ENCODE measurements at places on chromosomes 1 and 21.

DNA sequence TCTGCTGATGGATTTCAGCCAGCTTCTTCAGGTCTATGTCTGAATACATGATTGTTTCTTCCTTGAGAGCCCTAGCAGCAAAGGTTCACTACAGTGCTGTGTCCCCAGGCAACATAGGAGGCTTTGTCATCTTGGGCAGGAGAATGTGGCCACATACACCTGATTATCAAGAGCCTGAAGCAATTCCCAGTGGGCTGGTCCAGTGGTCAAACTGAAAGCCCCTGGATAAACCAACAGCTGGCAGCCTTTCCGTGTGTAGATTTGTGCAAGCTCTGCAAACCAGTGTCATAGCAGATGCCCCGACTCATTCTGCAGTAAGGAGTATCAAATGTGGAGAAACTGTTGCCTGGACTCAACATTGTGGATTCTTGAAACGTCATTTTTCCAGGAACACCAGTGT, 2.3 kb upstream of the GIPC2 start:
- no peak for DNase-seq

DNA sequence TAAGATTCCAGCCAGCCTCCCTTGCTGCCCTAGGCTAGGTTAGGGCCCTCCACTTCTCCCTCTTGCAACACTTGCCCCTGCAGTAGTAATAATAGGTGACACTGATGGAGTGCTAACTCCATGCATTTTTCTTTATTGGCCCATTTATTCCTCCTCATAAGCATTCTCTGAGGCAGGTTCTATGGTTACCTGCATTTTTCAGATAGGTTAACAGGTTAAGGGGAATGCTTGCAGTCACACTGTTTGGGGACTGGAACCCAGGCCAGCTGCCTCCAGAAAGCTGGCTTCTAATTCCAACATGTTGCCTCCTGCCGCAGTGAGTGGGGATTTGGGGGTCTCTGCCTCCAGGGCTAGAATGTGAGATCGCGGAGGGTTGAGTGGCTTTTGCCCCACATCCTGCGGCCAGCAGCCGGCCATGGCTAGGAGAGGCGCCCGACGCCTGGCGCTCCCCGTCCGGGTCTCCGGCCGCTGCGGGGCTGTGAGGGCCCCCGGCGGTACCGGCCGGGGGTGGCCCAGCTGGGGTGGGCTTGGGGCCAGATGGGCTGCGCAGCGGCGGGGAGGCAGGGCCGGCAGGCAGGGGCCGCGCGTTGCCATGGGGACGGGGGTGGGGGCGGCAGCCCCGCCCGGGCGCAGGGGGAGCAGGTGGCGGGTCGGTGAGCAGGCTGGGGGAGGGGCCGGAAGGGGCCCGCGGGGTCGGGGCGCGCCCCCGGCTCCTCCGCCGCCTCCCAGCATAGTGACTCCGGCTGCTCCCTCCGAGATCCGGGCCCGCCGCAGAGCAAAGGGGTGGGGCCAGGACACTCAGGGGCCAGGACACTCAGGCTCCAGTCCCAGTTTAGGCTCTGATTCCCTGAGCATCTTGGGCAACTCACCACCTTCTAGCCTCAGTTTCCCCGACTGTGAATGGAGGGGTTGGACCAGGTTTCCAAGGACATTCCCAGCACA, 68.4 kb upstream of the SSBP3 start:
- no peak for DNase-seq

DNA sequence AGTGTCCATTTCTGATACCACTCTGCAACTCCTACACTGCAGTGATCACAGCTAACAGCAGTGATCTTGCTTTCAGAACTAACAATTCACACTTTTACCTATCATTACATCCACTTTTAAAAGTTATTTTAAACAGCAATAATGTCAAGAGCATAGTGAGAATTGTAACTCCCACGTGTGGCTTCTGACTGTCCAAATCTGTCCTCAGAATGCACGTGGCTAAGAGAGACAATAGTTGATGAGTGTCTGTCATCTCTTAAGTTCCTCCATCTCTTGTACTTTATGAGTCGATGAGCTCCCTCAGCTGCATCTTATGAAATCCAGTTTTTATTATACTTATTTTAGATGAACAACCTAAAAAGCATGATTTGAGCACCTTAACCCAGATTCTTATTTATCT, 16.5 kb upstream of the CFHR5 start:
- DNase-seq: no peak

DNA sequence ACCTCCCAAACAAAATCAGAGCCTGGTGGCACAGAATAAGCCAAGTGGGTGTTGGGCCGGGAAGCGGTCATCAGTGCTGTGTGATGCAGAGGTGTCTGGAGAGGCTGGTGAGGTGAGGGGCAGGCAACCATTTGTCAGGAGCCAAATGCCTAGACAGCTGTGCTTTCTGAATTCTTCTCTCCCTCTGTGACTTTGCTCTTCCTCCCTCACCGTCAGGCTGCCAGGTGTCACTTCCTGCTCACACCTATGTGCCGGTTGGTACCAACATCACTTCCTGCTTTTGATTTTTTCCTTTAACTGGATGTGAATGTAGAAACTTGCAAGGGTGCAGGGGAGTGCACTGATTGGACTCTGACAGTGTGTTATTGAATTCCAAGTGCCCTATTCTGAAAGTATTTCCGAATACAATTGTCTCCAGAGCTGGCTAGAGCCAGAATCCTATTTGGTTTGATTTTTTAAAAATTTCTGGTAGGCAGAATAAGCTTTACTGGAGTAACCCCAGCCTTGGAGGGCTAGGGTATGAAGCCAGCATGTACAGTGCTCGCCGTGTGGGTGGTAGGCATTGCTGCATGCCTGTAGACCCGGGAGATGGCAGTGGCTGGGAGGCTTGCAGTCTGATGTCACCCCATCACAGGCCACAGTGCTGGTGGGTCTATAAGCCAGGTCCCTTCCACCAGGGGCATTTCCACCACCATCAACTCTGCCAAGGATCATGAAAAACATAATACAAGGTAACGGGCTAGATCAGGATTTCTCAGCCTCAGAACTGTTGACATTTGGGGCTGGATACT, 210.9 kb downstream of the KAZN start:
- no peak for DNase-seq

DNA sequence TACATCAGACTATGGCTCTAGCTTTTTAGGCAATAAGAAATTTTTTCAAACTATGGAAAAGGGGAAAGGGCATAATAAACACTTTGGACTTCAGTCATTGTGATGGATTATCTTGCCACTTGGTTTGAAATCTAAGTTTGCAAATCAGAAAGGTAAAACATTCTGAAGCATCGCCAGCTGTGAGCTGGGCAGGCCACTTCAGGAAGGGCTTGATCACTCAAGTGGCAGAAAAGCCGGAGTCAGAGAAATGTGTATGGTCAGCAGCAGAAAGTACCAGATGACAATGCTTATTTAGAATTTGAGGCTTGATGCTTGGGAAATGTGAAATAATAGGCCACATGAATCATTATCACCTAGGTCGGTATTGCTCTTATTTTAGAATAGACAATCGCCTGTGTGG, 79.7 kb downstream of the ZNF648 start:
- no peak for DNase-seq

DNA sequence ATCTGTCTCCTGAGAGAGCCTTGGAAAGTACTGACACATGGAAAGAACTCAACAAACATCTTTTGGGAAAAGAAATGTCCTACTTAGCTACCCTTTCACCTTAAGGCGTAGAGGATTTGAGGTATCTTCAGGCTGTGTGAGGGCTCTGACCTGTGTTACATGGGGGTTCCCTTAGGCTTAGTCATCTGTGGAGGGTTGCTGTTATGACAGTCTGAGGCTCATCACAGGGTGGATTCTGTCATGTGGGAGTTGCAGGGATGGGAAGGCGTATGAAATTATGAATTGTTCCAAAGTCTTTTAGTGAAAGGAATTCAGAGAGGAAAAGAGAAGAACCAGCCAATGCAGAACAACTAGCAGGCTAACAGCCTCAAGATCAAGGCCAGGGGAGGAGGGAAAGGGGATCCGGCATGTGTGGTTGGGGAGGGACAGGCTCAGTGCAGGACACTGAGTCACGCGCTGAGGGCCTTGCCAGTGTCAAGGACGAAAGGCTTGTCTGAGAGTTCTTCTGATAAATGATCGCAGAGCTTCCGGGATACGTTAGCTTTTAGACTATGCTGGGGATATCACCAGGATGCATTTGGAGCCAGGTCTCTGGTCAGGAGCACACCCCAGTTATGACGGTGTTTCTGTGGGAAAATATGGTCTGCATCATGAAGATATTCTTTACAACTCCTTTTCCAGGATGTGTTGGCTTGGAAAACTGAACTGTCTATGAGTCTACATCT, 24.6 kb upstream of the PLA2G2C start:
- no peak for DNase-seq

- no peak for DNase-seq
Measured at GRCh38 chr1:167697667-167698141, 24.1 kb upstream of the MPZL1 start.

DNA sequence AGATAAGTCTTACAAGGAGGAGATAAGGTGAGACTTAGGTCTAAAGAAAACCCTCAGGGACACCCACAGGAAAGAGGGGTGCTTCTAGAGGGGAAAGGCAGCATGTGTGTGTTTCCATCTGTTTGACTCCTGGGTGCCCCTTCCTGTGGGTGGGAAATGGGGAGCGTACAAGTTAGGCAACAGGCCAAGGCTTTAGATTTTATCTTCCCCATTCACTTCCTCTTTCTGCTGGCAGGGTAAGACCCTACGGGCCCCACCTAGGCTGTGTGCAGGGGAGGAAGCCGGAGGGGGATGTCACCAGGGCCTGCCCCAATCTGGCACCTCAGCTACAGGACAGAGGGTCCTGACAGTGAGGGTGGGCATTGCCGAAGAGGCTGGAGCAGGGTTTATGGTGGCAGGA, 2.5 kb upstream of the OLIG1 start:
- no peak for DNase-seq

DNA sequence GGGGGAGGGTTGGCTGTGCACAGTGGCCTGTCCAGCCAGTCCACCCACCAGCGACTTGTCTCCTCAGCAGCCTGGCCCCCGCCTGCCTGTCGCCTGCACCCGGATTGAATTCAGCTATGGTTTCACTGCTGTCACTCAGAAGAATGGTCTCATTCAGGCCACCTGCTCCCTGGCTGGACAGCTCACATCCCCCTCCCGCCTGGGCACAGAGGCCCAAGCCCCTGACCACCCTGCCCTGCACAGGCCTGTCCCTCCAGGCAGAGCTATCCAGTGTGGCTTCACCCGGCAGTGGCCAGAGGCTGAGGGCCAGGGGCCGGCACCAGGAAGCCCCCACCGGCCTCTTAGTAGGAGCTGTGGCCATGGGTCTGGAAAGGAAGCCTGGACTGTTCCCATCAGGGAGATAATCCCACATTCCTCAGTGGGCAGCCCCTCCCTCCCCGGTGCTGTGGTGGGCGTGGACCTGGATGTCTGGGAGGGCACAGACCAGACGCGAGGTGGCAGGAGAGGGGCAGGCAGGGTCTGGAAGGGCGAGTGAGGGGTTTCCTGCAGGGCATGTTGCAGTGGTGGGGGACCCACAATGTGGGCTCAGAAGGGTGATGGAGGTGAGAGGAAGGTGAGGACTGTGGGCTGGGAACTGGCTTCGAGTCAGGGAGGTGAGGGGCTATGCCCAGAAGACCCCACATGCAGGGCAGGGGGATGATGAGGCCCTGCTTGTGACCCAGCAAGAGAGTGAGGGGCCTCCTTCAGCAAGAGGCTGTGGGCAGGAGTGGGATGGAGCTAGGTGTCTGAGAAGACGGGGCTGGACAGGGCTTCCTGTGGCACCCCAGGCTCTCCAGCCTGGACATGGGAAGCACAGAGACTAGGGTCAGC, 30.4 kb downstream of the WNT9A start:
- no peak for DNase-seq

DNA sequence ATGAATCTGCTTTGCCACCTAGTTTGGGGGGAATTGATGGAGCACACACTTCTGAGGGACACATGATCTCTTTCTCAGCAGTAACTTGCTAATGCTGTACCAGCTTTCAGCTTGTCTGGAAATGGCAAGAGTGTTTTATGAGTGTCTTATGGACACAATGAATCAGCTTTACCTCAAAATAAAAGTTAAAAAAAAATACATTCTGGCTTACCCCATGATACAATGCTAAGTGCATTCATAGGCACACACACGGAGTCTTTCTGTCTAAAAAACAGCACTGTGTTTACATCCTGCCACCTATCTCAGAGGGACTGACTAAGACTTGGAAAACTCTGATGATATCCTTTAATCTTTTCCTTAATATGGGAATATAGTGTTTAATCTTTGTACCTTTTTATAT, 455.5 kb upstream of the ADAMTS5 start:
- DNase-seq: no peak

- DNase-seq: no peak
Measured at GRCh38 chr1:9207715-9208114, 26.9 kb upstream of the H6PD start.

DNA sequence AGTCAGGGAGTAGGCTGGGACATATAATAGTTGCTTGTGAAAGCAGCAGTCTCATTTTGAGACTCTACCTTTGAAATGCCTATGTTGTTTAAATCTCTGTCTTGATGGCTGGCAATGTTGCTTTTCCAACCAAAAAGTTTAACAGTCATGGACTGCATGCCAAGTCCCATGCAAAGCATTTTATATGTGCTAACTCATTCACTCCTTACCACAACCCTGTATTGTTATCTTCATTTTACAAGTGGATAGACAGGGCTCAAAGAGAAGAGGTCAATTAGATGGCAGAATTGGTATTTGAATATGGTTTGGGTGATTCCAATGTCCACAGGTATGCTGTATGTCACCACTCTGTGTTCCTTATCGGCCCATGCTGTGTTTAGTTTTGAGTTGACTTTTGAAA, 331.4 kb upstream of the USP24 start:
- no peak for DNase-seq

GRCh38 chr1:27868932-27869718, 3.2 kb upstream of the THEMIS2 start:
- DNase-seq: peak; percentile 53
